Fibroblast of skin of left biceps (primary cell): ENCODE measurements at places on chromosomes 5 and 9.
A peak's percentile ranks its signal among the peaks of the same experiment; 100 is the strongest.

DNA sequence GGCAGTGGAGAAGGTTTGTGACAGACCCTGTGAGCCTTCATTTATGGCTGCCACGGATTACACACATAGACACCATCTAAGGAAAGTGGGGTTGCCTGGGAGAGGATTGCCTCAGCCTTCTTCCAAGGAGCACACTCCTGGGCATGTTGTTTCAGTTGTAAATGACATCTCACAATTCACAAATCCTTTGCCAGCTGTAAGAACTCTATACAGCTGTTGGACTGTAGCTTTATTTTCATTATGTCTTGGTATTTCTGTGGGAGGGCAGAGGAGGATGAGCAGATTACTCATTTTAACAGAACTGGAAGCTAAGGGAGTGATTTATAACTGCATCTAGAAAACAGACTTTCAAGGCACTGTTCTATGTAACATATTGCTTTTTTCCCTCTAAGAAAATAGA lies 25.6 kb downstream of the MELK start:
- DNase-seq = no peak

GRCh38 chr9:137836831-137837241 lies 40.7 kb upstream of the CACNA1B start:
- DNase-seq = no peak

DNA sequence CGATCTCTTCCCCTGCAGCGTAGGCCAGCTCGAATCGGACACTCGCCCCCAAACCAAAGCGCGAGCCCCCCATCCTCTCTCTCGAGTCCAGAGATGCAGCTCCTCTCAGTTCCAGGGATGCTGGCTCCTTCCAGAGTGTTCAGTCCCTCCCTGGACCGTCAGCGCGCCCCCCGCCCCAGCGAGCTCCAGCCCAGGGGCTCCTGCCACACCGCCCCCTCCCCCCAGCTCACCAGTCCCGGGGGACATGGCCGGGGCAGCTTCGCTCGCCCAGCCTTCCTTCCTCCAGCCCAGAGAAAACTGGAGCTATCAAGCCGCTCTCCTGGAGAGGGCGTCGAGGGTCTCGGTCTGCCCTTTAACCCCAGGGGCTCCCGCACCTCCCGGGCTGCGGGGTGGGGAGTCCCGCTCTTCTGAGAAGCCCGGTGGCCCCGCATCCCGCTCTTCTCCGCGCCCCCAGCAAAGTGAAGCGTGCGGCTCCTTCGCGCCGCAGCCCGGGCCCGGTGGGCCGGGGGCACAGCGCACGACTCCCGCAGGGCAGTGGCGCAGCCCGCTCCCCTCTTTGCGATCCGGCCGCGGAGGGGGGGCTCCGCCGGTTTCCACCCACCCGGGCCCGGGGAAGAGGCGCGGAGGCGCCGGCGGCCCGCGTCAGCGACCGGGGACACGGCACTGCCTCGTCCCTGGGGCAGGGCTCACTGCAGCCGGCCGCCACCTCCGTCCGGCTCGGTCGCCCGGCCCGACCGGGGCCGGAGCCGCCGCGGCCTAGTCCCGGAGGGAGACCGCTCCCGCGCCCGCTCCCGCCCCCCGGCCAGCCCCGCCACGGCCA lies 587 bp downstream of the MIER3 start:
- no peak for DNase-seq

DNA sequence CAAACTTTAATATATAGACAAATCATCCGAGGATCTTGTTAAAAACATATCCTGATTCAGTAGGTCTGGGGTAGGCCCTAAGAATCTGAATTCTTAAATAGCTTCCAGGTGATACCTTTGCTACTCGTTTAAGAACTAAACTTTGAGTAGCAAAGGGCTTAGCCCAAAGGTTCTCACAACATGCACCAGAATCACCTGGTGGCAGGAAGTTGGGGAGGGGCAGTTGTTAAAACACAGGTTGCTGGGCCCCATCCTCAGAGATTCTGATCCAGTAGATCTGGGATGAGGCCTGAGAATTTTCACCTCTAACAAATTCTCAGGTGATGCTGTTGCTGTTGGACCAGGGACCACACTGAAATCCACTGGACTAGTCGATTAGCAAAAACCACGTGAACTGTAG lies 20.0 kb upstream of the RGMB start:
- DNase-seq = no peak

GRCh38 chr9:99121604-99122003 lies 16.7 kb downstream of the TGFBR1 start:
- DNase-seq = no peak

DNA sequence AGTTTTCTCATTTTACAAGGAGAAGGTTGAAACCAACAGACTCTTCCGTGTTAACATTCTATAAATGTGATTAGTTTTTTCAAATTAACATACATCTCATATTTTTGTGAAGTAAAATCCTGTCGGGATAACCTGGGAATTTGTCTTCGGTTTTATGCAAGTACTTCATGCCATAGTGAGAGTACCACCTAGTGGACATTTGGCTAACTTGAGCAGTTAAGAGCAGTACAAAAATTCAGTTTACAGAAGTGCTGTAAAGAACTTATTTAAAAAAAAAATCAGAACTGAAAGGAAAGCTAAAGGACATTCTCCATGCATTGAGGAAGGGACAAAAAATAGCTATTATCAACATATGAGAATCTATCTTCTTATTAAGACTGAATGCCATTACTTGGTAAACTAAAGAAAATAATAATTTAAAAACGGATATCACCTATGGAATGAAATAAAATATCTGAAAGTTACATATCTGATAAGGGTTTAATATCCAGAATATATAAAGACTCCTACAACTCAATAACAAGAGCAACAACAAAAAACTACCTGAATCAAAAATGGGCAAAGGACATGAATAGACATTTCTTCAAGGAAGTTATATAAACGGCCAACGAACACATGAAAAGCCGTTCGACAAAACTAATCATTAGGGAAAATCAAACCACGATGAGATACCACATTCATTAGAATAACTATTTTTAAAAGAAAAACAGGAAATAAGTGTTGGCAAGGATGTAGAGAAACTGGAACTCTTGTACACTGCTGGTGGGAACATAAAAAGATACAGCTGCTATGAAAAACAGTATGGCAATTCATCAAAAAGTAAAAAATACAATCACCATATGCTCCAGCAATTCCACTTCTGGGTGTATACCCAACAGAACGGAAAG lies 117.0 kb upstream of the GNA14 start:
- DNase-seq = no peak

GRCh38 chr5:142106061-142106460 lies 2.5 kb upstream of the NDFIP1 start:
- DNase-seq = peak; percentile 65

- no peak for DNase-seq
Measured at GRCh38 chr5:32630867-32631491, 45.6 kb downstream of the SUB1 start.

DNA sequence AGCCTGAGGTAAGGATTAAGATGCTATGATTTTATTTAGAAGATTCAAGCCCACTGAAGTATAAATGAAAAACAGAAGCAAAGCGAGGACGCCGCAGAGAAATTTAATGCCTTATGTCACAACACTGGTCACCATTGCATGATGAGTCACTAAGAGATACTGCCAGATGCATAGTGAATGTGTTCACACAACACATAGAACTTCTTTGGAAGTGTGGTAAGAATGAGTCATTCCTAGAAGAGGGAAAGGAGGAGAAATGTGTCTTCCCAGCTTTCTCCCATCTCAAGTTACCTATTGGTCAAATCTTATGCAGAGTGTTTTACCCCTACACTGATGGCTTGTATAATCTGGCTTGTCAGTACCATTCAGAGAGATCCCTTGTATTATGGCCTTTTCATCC lies 465.3 kb upstream of the ARRDC3 start:
- DNase-seq = peak; percentile 91

DNA sequence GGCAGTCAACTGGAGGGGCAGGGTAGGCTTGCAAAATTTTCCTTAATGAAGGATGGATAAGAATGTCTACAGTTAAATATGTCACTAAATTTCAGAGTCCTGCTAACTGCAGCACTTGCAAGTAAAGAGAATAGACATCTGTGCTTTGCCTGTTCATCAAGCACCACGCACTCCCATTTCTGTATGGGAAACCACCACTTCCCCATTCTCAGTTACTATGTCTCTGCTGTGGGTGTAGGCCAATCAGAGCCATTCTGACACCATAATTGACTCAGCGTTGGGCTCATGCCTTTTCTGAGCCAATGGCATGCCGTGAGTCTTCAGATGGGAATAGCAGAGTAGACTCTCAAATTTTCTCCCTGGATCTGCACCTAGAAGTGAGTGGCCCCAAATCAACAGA lies 247.5 kb downstream of the GABRB2 start:
- DNase-seq = no peak

DNA sequence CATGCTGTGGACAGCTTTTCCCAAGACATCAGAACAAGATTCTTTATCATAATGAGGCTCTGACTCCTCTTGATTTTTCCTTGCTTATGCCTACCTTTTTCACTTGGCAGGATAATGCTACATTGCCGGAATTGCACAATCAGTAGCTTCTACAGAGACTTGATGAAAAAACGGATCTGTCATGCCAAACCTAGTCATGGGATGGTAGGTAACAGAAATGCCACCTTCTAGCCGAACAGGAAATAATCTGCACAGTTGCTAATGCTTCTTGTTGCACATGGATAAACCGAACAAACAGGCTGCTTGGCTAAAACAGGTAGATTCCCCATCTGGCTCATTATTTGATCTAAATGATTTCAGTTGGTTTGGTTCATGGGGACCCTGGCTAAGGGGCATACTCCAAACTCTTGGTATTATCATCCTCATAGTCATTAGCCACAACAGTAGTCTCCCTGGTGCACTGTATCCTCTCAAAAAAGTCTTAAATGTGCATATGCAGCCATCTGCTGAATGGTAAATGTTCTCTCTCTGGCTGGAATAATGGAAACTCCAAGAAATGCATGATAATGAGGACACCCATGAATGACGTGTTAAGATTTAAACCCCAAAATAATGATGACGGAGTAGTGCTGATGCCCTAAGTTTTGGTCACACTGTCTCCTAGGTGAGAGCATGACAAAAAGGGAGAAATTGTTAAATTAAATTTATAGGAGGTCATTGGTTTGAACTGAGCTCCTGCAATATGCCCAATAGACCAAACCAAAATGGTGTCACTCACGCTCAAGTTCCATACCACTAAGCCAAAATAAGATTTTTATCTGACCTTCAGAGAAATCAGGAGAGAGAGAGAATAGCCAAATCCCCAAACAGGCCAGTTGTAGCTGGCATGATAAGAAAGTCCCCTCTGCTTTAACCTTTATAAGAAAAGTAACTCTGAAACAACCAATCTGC lies 47.0 kb downstream of the RAPGEF1 start:
- no peak for DNase-seq

GRCh38 chr5:31767335-31768031 lies 128.6 kb downstream of the PDZD2 start:
- DNase-seq = no peak

GRCh38 chr5:55989860-55990259 lies 4.9 kb downstream of the IL6ST start:
- DNase-seq = no peak

DNA sequence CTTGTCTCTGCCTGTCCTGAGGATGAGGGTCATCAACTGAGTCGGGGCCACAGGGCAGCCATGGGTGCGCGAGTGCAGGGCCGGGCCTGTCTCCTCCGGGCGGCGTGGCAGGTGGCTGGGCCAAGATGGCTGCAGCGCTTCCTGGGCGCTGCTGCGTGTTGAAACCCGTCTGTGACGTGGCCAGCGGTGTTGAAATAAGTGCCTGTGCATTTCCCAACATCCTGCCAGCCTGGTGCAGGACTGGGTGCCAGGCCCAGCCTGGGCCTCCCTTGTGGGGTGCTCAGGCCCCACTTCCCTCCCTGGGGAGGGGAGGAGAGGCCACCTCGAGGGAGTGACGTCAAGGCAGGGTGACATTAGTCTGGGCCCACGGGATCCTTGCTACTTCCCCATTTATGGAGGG lies 45.5 kb downstream of the RXRA start:
- no peak for DNase-seq

- no peak for DNase-seq
Measured at GRCh38 chr9:37309136-37309535, 113.4 kb upstream of the GRHPR start.

DNA sequence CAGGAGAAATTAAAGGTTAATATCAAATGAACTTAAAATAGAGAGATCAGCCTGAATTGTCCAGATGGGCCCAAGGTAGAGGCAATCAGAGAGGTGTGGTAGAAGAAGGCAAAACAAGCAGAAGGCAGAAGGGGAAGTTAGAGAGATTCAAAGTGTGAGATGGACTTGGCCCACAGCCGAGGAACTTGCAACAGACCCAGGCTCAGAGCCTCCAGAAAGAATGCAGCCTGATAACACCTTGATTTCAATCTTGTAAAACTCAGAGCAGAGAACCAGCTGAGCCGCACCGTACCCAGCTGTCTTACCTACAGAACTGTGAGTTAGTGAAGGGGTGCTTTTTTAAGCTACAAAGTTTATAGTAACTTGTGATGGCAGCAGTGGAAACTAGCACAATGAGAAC lies 190.9 kb downstream of the RFK start:
- DNase-seq = no peak

GRCh38 chr9:117555964-117556629 lies 141.2 kb upstream of the ASTN2 start:
- DNase-seq = no peak

DNA sequence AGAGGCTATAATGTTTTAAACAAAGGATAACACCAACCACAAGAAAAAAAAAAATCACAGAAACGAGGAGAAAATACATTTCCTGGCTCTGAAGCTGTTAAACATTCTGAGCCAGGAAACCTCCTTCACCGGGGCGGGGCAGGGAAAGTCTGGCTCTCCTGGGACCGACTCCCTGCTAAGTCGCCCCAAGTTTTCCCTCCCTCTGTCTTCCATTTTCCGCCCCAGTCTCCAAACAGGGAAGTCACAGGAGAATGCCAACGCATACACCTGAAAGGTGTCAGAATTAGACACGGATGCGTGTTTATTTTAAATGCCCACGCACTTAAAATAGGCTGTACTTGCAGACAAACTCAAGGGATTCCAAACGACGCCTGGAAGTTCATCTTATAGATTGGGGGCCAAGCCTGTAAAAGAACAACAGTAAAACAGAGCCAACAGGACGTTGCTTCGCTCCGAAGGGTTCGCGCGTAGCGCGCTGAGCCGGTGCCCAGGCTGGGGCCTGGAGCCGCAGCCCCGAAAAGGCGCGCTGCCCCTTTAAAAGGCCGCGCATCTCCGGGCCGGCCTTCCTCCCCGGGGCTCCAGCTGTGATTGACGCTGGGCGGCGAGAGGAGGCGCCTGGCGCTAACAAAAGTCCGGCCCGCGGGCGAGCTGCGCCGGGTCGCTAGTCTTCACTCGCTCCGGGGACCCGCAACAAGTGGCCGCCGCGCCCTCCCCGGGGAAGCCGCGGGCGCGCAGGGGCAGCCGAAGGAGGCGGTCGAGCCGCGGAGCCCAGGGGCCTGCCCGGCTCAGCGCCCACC lies at the start of gene FBXL7:
Gene FBXL7, plus strand, starts transcription at position 653 of the 797 bp plus-strand sequence.
- no peak for DNase-seq

DNA sequence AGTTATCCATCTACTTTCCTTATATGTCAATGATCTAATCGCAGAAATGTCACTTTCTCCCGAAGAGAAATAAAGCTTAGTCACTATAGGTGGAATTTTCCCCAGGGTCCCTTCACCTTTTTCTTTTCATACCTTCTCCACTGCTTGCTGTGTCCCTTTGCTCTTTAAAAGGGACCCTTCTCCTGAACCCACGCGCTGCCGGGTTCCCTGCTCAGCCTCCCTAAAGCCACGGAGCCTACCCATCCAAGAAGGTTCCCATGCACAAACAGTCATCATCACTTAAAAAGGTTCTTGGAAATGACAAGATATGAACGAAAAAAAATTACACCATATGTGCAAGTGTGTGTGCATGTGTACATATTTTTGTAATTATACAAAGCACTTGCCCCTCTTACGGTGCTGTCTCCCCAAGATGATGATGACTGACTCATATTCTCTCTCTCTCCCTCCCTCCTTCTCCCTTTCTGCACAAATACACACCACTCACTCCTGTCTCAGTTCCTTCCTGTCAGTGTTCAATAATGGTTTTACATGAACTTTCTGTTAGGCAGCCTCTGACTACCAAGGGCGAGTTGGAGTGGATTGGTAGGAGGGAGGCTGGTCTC lies 1.5 kb upstream of the PTPRD start:
- peak; percentile 8 for DNase-seq
